ENCODE measurements at places on chromosomes 2 and 18. TPM values are rescaled to one million over a fixed set of nuclear protein-coding genes. Genes with fewer than 3 reads are reported as not detected.

Gene FBLN7
- 1.3 TPM for polyA plus RNA-seq

Gene IL36RN
- not detected for polyA plus RNA-seq

Gene ATP6V1C2
- 0.52 TPM for polyA plus RNA-seq

Gene C2orf66
- 0.07 TPM for polyA plus RNA-seq

Gene XIRP2
- polyA plus RNA-seq, result 50.4 TPM

Gene SIGLEC15
- polyA plus RNA-seq, result 0.09 TPM

Gene MC5R
- polyA plus RNA-seq, result not detected

Gene NEB
- 31.0 TPM for polyA plus RNA-seq

DNA sequence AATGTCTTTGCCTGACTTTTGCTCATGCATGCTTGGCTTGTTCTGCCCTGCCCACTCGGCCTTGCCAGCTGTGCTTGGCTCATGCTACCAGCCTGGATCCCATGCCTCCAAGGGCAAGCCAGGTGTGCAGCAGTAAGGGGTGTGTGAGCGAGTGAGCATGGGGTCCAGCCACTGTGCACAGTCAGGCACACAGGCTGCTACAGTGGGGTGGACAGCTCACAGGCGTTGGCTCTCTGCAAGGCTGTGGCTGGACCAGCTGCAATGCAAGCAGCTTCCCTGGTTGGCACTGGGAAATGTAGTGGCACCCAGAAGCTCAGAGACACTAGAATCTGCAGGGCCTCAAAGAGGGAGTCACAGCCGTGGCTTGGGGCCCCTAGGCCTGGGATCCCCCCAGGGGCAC lies 529.7 kb downstream of the DSC3 start:
- peak; percentile 36 for DNase-seq

GRCh38 chr2:69616755-69617154 lies 26.8 kb downstream of the AAK1 start:
- no peak for DNase-seq

- peak; percentile 81 for DNase-seq
These were observed 147.4 kb upstream of the PGAP1 start for GRCh38 chr2:197073701-197074433.

DNA sequence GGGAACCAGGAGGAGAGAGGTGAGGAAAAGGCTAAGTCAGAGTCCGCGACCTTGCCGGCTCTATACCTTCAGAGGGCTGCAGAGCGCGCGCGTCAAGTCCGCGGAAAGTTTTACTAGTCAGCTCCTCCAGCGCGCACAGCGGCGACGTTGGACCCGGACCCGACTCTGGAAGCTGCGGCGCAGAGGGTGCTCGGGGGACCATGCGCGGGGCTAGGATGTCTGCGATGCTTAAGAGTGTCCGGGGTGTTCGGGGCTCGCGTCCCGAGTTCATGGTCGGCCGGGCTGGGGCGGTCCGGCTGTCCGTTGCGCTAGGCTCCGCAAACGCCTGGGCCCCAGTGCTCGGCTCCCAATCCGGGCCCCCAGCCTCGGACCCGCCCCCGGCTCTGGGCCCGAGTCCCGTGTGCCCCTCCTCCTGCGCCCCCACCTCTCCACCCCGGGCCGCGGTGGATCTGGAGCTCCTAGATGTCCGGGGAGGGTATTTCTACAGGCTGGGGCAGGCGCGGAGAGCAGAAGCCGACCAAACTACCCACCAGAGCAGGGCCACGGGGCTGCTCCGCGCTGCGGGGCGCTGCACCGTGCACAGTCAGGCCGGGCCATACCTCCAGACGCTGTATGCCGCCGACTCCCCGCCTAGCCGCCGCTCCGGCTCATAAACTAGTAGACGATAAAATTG lies at the start of gene LBX2:
Gene LBX2, minus strand, starts transcription at position 337 of the 673 bp plus-strand sequence. Its CDS starts 66 bp downstream, at position 271.
- DNase-seq, result no peak

- DNase-seq, result no peak
These were observed 35.2 kb downstream of the FAM228A start for GRCh38 chr2:24210106-24210455.

GRCh38 chr2:72931280-72931910 lies 14.1 kb downstream of the EMX1 start:
- peak; percentile 24 for DNase-seq

DNA sequence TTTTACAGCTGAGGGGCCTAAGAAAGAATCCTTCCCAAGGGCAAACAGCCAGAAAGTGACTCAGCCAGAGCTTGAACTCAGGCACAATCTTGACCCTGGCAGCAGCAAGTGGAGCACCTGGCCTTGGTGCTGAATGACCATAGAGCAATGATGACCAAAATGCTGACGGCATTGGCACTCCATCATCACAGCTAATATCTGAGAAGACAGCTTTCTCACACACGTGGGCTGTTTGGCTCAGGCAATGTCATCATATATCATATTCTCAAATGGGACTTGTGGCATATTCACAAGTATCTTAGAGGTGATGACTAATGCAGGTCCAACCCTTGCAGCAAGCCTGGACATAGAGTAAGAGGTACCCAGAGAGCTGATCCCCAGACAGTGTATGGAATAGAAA lies 443.9 kb upstream of the MYT1L start:
- no peak for DNase-seq

GRCh38 chr2:97267411-97268074 lies 154.6 kb downstream of the ANKRD36 start:
- peak; percentile 56 for DNase-seq

GRCh38 chr2:178109813-178110212 lies 2.4 kb upstream of the RBM45 start:
- DNase-seq, result no peak

GRCh38 chr2:46010925-46011490 lies 286.2 kb upstream of the EPAS1 start:
- no peak for DNase-seq

DNA sequence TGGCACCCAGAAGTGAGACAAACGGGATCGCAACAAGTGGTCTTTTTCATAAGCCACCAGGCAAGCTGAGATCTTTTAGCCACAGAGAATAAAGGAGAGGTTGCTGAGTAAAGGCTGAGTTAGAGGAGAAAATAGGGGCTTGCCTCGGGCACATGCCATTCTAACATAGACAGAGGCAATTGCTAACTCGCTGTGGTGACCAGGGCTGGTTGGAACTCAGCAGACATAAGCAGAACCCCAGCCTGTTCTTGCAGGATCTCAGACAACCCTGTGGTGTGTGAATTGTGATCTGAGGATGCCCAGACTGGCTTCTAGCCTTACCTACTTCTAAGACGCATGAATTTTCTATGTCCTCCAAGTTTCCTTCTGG lies 300.2 kb downstream of the CDCA7 start:
- DNase-seq, result no peak

DNA sequence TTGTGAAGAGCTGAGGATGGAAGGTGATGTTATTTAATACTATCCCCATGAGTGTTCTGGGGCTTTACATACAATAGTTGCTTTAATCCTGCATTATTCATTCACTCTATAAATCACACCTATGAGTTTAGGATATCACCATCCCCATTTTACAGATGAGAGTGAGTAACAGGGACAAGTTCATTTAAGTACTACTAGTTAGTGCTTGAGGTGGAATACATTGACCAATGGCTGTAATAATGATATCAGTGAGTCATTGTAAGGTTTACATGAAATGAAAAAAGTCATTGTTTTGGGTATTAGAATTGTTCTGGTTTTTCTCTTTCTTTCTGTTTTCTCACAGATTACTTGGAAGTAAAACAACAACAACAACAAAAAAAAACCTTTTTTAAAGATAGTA lies 42.5 kb downstream of the TANC1 start:
- DNase-seq, result no peak

GRCh38 chr2:173791502-173791901 lies 173.7 kb downstream of the SP3 start:
- no peak for DNase-seq

GRCh38 chr18:37428288-37428974 lies 137.2 kb downstream of the CELF4 start:
- no peak for DNase-seq

- no peak for DNase-seq
These were observed 8.8 kb downstream of the SIX2 start for GRCh38 chr2:45000341-45000901.

DNA sequence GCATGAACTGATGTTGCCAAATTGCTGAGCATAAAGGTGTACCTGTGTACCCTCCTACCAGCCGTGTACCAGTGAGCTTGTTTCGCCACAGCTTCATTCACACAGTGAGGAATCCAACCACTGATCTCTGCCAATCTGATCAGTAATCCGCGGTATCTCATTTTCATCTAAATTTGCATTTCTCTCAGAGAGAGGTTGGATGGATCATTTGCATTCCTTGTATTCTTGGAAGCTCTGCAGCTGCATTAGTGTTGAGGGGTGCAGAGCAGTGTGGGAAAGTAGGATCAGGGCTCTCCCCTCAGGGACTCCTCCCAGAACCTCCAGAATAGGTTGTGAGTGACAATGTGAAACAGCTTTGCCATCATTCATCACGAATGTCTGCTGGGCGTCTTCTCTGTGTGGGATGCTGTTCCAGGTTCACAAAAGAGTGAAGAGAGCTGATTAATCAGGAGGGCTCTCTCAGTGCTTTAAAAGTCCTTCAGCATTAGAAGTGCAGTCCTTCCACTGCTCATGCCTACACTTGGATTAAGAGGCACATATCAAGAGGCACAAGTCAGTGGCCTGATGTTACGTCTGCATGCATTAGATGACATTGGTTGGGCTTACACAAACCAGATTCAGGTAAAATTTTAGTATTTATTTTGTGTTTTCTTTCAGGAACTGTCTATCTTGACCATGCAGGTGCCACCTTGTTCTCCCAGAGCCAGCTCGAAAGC lies 7.5 kb downstream of the MOCOS start:
- DNase-seq, result no peak

DNA sequence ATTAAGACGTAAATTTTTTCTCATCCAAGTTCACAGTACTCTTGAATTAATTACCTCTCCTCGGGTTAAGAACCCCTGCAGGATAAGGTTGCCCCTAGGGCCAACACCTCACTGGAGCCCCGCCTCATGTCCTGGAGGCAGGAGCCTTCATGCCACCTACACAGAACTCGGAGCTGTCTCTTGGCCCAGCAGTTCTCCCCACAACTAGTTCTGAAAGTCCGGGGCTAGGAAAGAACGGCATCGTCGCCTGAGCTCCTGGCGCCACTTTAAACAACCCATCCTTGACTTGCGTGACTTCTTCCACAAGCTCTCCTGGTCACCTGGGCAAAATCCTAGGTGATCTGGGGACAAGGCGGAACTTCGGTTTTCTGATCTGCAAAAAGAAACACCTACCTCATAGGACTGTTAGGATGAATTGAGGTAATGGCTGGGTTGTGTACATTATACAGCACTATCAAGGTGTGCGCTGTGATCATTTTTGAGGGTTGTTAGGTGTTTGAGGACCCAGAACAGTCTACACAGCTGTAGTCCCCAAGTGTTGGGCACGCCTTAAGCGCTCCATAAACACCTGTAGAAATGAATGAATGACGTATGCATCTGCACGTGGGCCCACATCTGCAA lies 641 bp upstream of the ITGA6 start:
- no peak for DNase-seq

DNA sequence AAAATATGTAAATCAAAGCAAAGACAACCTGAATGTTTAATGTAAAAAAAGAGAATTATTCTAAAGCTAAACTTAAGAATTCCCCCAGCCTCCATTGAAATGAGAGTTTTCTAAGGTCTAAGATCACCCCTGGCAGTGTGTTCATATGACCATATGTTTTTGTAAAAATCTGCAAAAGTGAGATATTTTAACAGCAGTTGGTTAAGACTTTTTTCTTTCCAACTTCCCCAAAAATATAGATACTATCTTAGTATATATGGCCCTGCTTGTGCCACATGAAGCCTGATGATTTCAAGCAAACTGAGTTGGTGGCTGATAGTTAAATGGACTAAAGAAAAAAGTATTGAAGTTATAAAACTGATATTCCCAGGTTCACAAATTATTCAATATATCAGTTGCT lies 35.4 kb downstream of the ZNF804A start:
- DNase-seq, result no peak

GRCh38 chr18:44424645-44425035 lies 256.0 kb upstream of the SETBP1 start:
- no peak for DNase-seq

GRCh38 chr2:74137651-74138599 lies 9.8 kb downstream of the BOLA3 start:
- no peak for DNase-seq

GRCh38 chr2:195579776-195580555 lies 77.1 kb upstream of the SLC39A10 start:
- DNase-seq, result no peak

- no peak for DNase-seq
These were observed 53.3 kb downstream of the DTNB start for GRCh38 chr2:25620077-25620476.

DNA sequence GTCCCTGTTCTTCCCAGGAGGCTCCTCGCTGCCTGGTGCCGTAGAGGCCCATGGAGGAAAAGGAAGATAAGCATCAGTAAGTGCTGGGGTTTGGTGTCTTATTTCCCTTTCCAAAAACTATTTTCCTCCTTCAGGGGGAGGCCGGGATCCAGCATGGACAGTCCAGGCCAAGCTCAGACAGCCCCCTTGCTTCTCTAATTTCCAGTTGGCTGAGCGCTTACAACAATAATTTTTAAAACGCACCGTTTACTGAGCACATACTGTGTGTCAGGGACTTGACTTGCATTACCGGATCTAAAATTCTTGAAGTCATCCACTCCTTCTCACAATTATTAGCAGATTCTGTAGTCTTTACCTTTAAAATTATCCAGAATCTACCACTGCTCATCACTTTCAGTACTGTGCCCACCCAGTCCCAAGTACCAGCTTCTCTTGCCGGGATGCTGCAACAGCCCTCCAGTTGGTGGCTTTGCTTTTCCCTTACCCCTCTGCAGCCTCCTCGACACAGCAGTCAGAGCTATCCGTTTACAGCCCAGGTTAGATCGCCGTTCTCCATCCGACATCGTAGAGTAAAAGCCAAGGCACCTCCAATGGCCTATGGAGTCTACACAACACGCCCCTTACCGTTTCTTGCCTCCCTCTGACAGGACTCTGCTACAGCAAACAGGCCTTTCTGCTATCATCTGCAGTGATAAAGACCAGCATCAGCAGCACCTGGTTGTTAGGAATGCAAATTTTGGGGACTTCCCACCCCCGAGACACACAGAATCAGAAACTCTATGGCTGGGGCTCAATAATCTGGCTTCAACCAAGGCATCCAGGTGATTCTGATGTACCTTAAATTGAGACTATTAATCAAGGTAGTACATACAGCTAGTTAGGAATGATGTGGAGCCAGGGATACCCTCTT lies 75.2 kb upstream of the TSPYL6 start:
- DNase-seq, result no peak

GRCh38 chr2:43265421-43265820 lies 39.0 kb upstream of the ZFP36L2 start:
- peak; percentile 58 for DNase-seq

- no peak for DNase-seq
These were observed 53.2 kb upstream of the SEC11C start for GRCh38 chr18:59086522-59086921.

- DNase-seq, result no peak
These were observed 799 bp downstream of the SYT4 start for GRCh38 chr18:43276491-43276890.

GRCh38 chr2:172438741-172439508 lies 11.5 kb downstream of the ITGA6 start:
- DNase-seq, result peak; percentile 42
